GM18507 (cell line): ENCODE measurements at places on chromosomes 2 and 18.

DNA sequence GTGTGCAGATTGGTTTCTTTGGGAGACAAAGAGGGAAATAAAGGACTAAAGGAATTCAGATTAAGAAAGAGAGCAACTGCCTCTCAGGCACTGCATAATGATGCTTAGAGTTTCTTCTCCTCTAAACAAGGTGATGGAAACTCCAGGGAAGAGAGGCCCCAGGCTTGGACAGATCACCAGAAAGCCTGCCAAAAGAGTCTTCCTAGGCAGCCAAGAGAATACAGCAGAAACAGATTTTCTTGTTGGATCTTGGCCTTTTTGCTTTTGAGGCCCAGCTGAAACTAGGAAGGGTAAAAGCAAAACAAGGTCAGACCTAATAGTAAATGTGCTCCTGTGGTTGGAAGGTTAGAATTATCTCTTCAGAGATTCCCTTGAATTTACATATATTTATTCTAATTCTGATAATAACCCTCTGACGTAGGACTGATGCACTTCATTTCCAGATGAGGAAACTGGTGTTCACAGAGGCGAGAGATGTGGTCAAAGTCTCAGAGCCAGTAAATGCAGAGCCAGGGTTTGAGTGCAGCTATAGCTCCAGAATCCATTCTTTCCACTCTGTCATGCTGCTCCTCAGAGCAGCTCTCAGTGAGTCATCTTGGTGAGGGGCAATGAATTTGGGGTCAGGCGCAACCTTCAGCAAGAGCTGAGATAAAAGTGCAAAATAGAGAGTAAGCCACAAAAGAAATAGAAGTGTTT is 142.3 kb upstream of the FBXO11 start:
- no peak for DNase-seq

GRCh38 chr2:102033750-102034682 is 42.3 kb downstream of the IL1R2 start:
- no peak for DNase-seq

DNA sequence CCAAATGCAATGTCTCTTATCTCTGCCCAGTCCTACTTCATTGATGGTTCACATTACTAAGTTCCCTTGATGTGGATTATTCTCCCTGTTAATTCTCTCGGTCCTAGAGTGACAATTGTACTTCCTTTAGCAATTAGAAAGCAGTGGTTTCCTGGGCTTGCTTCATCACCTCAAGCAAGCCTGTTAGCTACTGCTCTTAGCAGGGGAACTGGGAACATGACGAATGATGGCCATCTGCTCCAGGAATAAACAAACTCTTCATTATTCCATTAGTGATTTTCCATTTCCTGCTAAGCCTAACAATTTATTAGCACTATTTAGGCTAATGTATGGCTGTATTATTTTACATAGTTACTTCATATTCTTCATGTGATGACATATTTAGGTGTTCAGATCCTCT is 331.8 kb downstream of the MTX2 start:
- DNase-seq: no peak

GRCh38 chr2:226715347-226715990 is 84.2 kb downstream of the IRS1 start:
- DNase-seq: no peak

GRCh38 chr2:175877845-175878544 is 124.1 kb downstream of the LNPK start:
- no peak for DNase-seq

DNA sequence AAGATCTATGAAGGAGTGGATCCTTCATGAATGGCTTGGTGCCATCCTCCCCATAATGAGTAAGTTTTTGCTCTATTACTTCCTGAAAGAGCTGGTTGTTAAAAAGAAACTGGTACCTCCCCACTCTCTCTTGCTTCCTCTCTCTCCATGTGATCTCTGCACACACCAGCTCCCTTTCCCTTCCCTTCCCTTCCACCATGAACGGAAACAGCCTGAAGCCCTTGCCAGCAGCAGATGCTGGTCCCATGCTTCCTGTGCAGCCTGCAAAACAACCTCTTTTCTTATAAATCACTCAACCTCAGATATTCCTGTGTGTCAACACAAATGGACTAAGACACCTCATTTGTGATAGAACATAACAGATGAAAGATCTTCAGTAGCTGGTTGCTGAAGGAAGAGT is 303.5 kb upstream of the ACVR2A start:
- DNase-seq: no peak

DNA sequence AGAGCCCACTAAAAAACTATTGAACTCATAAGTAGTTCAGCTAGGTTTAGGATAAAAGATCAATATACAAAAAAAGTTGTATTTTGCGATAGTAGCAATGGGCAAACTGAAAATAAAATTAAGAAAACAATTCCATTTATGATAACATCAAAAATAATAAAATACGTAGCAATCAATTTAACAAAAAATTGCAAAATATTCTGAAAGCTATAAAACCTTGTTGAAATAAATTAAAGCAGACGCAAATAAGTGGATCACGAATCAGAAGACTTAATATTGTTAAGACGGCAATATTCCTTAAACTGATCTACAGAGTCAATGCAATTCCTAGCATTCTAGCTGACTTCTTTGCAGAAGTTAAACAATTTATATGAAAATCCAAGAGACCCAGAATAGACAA is 24.5 kb downstream of the ABCB11 start:
- no peak for DNase-seq

DNA sequence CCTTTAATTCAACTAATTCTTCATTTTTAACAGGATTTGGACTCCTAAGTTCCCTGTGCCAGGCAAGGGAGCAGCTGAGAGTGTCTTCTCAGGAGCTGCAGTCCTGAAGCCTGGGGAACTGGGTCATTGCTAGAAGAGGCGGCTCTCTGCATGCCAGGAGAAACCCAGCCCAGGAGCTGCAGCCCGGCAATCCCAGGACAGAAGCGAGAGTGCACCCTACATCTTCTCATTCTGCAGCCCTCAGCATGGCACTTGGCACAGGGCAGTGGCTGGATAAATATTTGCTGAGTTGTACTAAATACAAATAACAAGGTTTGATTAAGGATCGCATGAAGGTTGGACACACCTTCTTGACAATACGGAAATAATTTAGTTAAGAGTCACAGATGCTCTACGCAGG is 244.9 kb upstream of the PXDN start:
- no peak for DNase-seq
